ENCODE measurements at places on chromosomes 2 and 18.

- no peak for DNase-seq
These were observed 134.4 kb downstream of the OSR1 start for GRCh38 chr2:19224011-19224410.

GRCh38 chr2:67561457-67561965 lies 164.4 kb downstream of the ETAA1 start:
- DNase-seq: no peak

- DNase-seq: no peak
These were observed 76.1 kb upstream of the CCDC85A start for GRCh38 chr2:56107502-56108220.

DNA sequence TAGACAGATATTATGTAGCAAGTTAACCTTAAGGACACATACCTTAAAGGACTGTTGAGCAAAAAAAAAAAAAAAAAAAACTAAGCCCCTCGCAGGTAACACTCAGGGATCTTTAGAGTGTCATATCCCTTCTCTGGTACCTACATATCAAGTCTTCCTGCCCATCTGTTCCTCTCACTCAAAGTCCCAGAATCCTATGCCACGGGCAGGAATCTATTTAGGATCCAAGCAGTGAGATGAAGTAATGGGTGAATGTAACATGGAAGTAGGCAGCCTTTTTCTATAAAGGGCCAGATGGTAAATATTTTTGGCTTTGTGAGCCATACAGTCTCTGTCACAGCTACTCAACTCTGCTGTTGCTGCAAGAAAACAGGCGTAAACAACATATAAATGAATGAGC lies 496.7 kb downstream of the STK39 start:
- DNase-seq: no peak

GRCh38 chr2:136434251-136434715 lies 316.3 kb upstream of the CXCR4 start:
- no peak for DNase-seq

Data from stimulated activated CD4-positive, alpha-beta T cell treated with anti-CD3 and anti-CD28 coated beads, TNF-alpha, amount 100 ng/mL, for 1 hour (primary cell).